ENCODE measurements at places on chromosomes 16 and 17.

- no peak for DNase-seq
Observed at GRCh38 chr17:74450925-74451403, 15.5 kb upstream of the CD300A start.

- no peak for DNase-seq
Observed at GRCh38 chr17:33401249-33401648, 108.2 kb upstream of the ASIC2 start.

- DNase-seq: no peak
Observed at GRCh38 chr16:30395992-30396585, 869 bp downstream of the ZNF48 start.

DNA sequence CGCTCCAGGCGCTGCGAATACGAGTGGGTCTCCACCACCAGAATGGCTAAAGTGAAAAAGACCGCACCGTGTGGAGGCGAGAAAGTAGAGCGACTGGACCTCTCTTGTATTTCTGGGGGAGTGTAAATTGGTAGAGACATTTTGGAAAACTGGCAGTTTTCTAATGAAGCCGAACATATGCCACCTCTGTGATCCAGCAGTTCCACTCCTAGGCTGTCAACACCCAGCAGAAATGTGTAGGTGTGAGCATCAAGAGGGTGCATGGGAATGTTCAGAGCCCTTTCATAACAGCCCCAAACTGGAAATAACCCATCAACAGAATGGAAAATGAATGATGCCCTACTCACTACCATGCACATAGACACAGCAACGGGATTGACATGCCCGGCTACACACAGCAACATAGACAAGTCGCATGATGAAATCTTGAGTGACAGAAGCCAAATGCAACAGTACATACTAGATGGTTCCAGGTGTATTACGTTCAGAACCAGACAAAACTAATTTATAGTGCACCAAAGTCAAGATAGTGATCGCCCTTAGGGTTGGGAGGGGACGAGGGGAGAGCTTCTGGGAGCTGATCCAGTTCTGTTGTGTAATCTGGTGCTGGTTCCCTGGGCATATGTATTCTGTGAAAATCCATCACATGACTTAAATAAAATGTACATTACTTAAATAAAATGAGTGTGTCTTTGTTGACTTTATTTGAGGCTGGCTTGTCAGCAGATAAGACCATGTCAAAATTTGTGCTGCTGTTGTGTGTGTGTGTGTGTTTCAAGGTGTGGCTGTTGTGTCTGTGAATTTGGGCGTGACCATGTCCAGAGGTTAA, 877 bp upstream of the BCL7C start:
- DNase-seq: no peak

GRCh38 chr17:82138511-82138992, 40.5 kb upstream of the FASN start:
- no peak for DNase-seq

GRCh38 chr16:28561557-28562187, 8.0 kb downstream of the SGF29 start:
- DNase-seq: no peak

DNA sequence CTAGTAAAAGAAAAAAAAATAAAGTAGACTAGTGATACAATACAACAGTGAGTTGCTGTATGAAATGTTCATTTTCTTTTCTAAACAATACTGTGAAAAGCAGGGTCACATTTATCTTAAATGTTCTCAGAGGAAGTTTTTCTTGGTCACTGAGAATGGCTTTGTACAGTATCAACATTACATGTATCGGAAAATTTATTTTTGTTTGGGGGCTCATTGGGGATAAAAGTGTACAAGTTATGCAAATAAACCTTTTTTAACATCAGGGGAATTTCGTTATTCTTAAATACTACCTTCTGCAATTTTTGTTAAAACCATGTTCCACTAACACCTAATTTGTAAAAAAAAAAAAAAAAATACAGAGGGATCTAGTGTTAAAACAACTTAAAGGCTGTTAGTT, 8.7 kb upstream of the ZNF594 start:
- no peak for DNase-seq

GRCh38 chr16:56192986-56193945, 2.0 kb downstream of the GNAO1 start:
- DNase-seq: no peak

- DNase-seq: peak; percentile 69
Observed at GRCh38 chr16:52191531-52192134, 355.3 kb downstream of the TOX3 start.

DNA sequence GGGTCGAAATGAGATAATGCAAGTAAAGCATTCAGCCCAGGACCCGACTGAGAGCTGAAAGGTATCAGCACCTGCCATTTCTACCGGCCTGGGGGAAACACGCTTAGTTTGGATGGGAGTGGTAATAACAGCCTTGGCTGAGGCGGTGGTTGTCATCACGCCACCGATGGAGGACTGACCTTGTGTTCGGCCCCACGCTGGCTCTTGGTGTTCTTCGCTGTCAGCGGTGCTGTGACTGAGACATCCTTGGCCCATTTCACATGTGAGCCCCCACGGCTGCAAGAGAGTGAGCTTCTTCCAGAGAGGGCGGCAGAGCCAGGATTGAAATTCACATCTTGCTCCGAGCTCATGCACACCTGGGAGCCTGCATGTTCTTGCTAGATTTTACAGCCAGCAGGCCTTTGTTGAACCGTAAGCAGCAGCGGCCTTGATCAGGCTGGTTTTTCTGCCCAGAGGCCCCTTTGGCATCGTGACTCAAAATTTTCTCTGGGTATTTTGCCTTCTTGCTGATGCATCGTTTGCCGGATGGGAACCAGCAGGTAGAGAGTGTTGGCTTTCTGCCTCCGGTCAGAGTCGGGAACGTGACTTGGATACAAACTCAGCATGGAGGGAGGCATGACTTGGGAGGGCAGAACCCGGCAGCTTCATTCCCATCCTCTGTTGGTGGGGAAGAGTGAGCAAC, 341.5 kb downstream of the SNX29 start:
- DNase-seq: no peak

GRCh38 chr17:64358261-64358788, 32.3 kb downstream of the PECAM1 start:
- no peak for DNase-seq

- peak; percentile 89 for DNase-seq
Observed at GRCh38 chr16:21646721-21647561, 5.5 kb downstream of the IGSF6 start.

- no peak for DNase-seq
Observed at GRCh38 chr17:3723188-3723555, 531 bp upstream of the HASPIN start.

GRCh38 chr17:37206299-37206698, 169.5 kb upstream of the C17orf78 start:
- no peak for DNase-seq

- no peak for DNase-seq
Observed at GRCh38 chr16:82628088-82628423, 1.3 kb downstream of the CDH13 start.

GRCh38 chr16:80511824-80512592, 28.8 kb upstream of the DYNLRB2 start:
- no peak for DNase-seq

GRCh38 chr17:8153957-8154607, 1.9 kb upstream of the PER1 start:
- peak; percentile 94 for DNase-seq

DNA sequence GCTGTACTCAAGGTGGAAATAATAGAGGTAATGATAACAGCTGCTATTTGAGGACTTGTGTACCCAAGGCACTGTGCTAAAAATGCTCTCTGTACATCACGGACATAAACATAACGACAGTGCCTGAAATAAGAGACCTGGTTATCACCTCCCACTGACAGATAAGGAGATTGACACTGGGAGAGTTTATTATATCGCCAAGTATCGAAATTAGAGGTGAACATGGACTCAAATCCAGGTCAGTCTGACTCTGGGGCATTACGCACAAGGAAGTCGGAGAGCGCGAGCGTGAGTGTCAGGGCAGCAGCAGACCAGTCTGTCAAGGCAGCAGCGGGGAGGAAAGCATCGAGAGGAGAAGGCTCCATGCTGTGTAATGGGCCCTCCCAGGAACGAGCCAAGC, 57.1 kb downstream of the GOSR1 start:
- DNase-seq: no peak

DNA sequence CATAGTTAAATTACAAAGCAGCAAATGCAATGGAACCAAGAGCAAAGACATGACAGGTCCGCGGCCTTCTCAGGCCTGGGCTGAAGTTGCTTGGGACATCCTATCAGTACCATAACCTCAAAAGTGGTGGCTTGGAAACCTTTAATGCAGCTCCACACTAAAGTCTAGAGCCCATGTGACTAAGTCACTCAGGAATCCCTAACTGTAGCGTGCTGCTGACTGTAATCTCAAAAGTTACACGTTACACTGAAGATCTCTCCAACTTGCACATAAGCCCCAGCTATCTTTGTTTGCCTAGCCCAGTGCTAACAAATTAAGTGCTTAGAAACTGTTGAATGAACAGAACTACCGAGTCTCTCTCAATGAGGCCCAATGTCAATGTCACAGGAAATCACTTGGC, 27.8 kb downstream of the NUP88 start:
- DNase-seq: no peak

DNA sequence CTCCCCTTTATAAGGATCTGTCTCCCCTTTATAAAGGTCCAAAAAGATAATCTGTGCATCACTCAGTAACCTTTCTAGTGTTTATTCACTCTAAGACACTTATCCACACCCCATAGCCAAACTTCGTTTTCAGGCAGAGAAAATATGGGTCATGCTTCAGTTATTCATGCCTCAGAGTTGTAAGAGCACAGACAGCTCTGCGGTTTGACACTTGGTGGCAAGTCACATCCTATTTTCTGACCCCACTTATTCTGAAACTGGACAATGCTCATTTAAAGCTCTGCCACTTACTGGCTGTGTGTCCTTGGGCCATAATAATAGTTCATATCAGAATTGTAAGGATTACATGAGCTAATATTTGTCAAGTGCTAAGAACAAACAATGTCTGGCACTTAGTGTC, 2.0 kb upstream of the KRTAP2-1 start:
- DNase-seq: no peak

- no peak for DNase-seq
Observed at GRCh38 chr16:85722128-85722893, 28.6 kb downstream of the C16orf74 start.

- peak; percentile 77 for DNase-seq
Observed at GRCh38 chr17:14205992-14206461, 30.6 kb downstream of the CDRT15 start.

DNA sequence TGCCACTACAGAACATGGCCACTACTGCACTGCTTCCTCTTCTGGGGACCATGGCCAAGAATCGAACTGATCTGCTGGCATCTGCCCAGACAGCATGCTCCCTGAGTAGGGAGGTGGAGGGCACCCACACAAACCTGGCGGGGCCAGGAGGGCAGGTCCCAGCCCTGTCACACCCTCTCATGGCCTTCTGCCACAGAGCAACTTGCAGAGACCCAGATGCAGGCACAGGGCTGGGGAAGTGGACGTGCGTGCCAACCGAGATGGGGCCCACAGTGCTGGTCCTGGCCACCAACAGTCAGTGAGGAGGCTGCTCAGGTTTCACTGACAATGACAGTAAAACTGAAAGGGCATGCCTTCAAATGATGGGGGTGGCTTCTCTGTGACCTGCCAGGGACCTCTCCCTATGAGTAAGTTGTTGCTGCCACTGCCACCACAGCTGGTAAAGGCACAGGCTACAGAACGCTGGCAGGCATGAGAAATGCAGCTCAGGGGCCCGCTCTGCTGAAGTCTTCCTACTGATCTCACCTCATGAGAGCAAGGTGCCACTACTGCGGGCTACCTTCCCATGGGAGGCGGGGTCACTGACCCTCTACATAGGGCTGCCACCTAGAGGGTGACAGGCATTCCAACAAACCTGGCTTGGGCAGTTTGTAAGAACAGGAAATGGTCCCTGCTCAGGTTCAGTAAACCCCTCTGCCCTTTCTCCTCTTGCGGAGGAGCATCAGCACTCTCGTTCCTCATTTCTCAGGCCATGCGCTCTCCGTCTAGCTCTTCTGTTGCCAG, 15.5 kb downstream of the HIC1 start:
- peak; percentile 91 for DNase-seq
